ENCODE measurements at places on chromosomes 12 and 14.

DNA sequence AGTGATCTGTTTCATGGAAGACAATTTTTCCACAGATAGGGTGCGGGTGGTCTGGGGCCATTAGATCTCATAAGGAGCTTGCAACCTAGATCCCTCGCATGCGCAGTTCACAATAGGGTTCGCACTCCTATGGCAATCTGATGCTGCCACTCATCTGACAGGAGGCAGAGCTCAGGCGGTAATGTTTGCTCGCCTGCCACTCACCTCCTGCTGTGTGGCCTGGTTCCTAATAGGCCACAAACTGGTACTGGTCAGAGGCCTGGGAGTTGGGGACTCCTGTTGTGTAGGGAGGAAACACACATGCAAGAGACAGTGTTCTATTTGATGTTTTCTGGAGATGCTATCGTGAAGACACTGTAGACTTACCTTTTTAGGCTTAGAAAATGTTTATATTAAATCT is 77.0 kb upstream of the FGD4 start:
- no peak for DNase-seq

- DNase-seq: no peak
Observed at GRCh38 chr12:131677699-131678098, 33.2 kb upstream of the SFSWAP start.

GRCh38 chr14:63301891-63302534 is 16.7 kb downstream of the GPHB5 start:
- no peak for DNase-seq

GRCh38 chr12:47867495-47867941 is 37.3 kb downstream of the VDR start:
- no peak for DNase-seq

DNA sequence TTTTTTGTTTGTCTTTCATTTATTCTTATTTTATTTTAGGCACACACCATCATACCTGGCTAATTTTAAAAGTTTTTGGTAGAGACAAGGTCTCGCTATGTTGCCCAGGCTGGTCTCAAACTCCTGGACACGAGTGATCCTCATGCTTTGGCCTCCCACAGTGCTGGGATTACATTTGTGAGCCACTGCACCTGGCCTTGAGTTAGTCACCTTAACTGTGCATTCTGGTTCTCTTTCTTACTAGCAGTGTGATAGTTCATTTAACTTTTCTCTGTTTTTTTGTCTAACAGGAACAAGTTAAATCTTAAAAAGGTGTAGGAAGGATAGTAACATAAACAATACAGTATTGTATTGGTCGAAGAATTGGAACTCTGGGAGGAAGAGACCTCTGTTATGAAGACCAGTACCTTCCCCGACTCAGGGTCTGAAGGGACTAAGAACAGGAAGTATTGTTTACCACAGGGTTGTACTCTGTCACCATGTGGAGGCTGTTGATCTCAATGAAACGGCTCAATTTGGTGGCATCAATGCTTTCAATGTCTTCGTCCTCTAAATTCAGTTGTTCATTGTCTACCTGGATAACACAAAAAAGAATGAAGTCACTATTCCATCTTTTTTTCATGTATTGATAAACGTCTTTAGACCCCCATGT is 17.7 kb downstream of the ERP27 start:
- no peak for DNase-seq

GRCh38 chr12:82857276-82857675 is 170.6 kb downstream of the TMTC2 start:
- no peak for DNase-seq

Measured in stimulated activated naive CD4-positive, alpha-beta T cell (primary cell).